ENCODE measurements at places on chromosomes 1 and 21. TPM values are rescaled to one million over a fixed set of nuclear protein-coding genes. Genes with fewer than 3 reads are reported as not detected.
A peak's percentile ranks its signal among the peaks of the same experiment; 100 is the strongest.

The WNT4 gene
- polyA plus RNA-seq: not detected

The SELP gene
- not detected for polyA plus RNA-seq

The FCRLB gene
- polyA plus RNA-seq: 10.9 TPM

- H3K4me1 ChIP-seq: peaks cover 42% of the 10 kb centered on the region
- DNase-seq: no peak
- no peak overlapping the region for H3K27ac ChIP-seq
- peak overlapping the region; percentile 61 for H3K4me3 ChIP-seq
- no peaks in the 10 kb centered on the region for H3K36me3 ChIP-seq
These were observed 748 bp upstream of the FAM78B start for GRCh38 chr1:166167572-166167925.

- no peaks in the 10 kb centered on the region for H3K4me1 ChIP-seq
- H3K36me3 ChIP-seq: no peaks in the 10 kb centered on the region
- no peaks in the 10 kb centered on the region for H3K27me3 ChIP-seq
- H3K4me3 ChIP-seq: no peak overlapping the region
These were observed 5.1 kb downstream of the CLCNKB start for GRCh38 chr1:16048573-16049189.

- no peak overlapping the region for H3K27ac ChIP-seq
- no peak for DNase-seq
- H3K4me1 ChIP-seq: no peaks in the 10 kb centered on the region
- H3K36me3 ChIP-seq: no peaks in the 10 kb centered on the region
- H3K27me3 ChIP-seq: no peaks in the 10 kb centered on the region
These were observed 13.4 kb downstream of the VANGL2 start for GRCh38 chr1:160413716-160414115.

DNA sequence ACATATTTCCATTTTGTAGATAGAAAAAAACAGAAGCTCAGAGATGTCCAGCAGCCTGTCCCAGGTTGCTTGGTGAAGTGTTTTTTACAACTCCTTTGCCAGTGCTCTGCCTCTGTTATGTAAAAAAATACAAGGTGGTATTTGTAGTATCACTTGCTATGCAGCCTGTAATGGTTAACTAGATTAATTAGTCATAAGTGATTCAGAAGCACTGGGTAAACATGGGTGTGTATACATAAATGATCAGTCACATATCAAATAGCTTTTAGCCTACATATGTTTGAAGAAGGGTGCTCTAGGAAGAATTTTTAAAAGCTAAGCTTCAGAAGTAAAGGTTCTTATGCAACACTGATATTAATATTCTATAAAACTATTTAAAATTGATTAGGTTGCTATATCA, 70.0 kb upstream of the MAGI3 start:
- H3K27ac ChIP-seq: no peak overlapping the region
- no peaks in the 10 kb centered on the region for H3K36me3 ChIP-seq
- no peak for DNase-seq
- no peaks in the 10 kb centered on the region for H3K4me1 ChIP-seq

DNA sequence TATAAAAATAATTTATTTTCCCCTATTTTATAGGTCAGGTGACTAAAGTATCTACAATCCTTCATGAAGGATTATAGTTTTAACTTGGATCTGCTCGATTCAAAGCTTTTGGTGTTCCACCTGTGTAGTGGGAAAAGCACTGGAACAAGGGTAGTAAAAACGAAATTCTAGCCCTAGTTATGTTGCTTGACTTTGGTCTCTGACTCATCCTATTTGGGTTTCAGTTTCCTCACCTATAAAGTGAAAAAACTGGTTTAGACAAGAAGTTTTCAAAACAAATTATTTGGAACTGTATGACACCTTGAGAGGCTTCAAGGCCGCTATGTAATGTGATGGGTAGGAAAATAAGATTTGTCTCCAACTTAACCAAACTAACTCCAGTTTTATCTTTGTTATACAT, 505.2 kb upstream of the ZRANB2 start:
- no peaks in the 10 kb centered on the region for H3K4me1 ChIP-seq
- H3K27me3 ChIP-seq: no peaks in the 10 kb centered on the region
- no peak overlapping the region for H3K27ac ChIP-seq
- DNase-seq: no peak
- no peak overlapping the region for H3K4me3 ChIP-seq
- H3K36me3 ChIP-seq: no peaks in the 10 kb centered on the region

- no peaks in the 10 kb centered on the region for H3K36me3 ChIP-seq
- DNase-seq: no peak
- H3K27ac ChIP-seq: no peak overlapping the region
These were observed 150.1 kb downstream of the DISC1 start for GRCh38 chr1:231776757-231777062.

DNA sequence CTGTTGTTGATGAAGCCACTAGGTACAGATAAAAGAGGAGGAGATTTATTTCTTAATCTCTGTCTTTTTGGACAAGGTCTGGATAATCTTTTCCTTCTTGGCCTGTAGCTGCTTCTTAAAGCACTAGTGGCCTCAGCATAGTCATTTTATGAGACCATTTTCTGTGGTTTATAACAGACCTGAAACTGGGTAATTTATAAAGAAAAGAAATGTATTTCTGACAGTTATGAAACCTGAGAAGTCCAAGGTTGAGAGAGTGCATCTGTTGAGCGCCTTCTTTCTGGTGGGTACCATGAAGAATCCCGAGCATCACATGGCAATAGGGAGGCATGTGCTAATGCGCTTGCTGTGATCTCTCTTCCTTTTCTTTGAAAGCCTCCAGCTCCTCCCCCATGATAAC, 36.7 kb upstream of the PDC start:
- no peaks in the 10 kb centered on the region for H3K27me3 ChIP-seq
- H3K36me3 ChIP-seq: no peaks in the 10 kb centered on the region
- no peak overlapping the region for H3K27ac ChIP-seq
- peaks cover 4% of the 10 kb centered on the region for H3K4me1 ChIP-seq
- H3K4me3 ChIP-seq: no peak overlapping the region

DNA sequence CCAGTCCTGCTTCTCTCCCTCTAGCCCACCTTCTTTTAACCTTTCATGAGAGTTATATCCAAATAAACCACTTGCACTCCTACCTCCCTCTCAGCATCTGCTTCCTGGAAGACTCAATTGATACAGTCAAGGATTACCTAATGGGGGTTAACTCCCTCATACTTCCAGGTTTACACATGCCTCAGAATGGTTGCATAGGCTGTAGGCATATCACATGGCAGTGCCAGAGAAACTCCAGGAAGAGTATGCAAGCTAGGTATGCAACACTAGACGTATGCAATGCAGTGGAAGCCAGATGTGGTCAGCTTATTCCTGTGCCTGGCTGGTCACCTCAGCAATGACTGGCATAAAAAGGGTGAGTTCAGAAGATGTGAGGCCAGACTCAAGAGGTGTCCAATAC, 32.7 kb upstream of the VANGL1 start:
- H3K4me1 ChIP-seq: no peaks in the 10 kb centered on the region
- H3K36me3 ChIP-seq: no peaks in the 10 kb centered on the region
- H3K27me3 ChIP-seq: no peaks in the 10 kb centered on the region
- no peak for DNase-seq

DNA sequence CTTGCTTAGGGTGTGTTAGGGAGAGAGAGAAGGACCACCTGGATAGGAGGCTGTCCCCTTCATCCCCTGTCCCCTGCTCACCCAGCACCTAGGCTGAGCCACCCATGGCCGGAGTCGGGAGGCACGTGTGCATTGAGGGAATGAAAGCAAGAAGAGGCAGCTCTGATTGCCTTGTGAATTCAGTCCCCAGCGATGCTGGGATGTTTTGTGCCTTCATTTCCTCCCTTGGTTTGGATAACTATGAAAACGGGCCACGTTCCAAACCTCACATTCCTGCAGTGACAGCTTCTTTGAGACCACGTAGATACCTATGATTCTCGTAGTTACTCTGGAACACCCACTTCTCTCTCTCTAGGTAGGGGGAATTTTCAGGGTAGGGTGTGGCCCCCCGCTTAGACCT, 67.1 kb downstream of the MAN1C1 start:
- no peak overlapping the region for H3K4me3 ChIP-seq
- H3K27me3 ChIP-seq: peaks cover 9% of the 10 kb centered on the region
- no peak overlapping the region for H3K27ac ChIP-seq
- H3K4me1 ChIP-seq: no peaks in the 10 kb centered on the region
- no peak for DNase-seq

GRCh38 chr1:57007948-57008347, 42.1 kb upstream of the C8B start:
- DNase-seq: no peak
- no peak overlapping the region for H3K4me3 ChIP-seq
- H3K36me3 ChIP-seq: no peaks in the 10 kb centered on the region
- H3K27me3 ChIP-seq: no peaks in the 10 kb centered on the region

- no peak overlapping the region for H3K4me3 ChIP-seq
- no peaks in the 10 kb centered on the region for H3K27me3 ChIP-seq
- DNase-seq: no peak
- H3K4me1 ChIP-seq: 0 out of 2 replicates have a peak, but pooled peaks cover 4% of the 10 kb centered on the region
- no peaks in the 10 kb centered on the region for H3K36me3 ChIP-seq
These were observed 23.9 kb downstream of the CITED4 start for GRCh38 chr1:40838045-40838979.

- H3K27me3 ChIP-seq: no peaks in the 10 kb centered on the region
- no peak for DNase-seq
- H3K36me3 ChIP-seq: no peaks in the 10 kb centered on the region
- no peak overlapping the region for H3K4me3 ChIP-seq
- no peaks in the 10 kb centered on the region for H3K4me1 ChIP-seq
These were observed 5.3 kb upstream of the ALDH9A1 start for GRCh38 chr1:165703648-165704047.

GRCh38 chr1:92488416-92488815, 1.7 kb upstream of the GFI1 start:
- peaks cover 3% of the 10 kb centered on the region for H3K4me1 ChIP-seq
- no peaks in the 10 kb centered on the region for H3K36me3 ChIP-seq
- H3K4me3 ChIP-seq: no peak overlapping the region
- no peaks in the 10 kb centered on the region for H3K27me3 ChIP-seq

DNA sequence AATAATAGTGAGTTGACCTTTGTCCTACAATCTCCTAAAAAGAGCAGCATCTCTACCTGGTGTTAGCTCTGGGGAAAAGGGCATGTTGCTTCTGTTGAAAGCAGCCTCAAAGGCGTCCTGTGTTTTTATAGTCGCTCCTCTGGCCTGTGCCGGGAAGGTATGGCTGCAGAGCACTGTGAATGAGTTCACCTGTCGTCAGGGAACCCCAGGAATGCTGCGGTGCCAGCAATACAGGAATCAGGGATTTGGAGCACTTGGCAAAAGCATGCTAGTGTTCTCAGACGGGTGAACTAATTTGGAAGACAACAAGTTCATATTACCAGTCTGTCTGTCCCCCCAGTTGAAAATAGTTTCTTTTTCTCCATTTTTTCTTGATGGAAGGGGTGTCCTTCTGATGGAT, 60.3 kb upstream of the PGD start:
- no peaks in the 10 kb centered on the region for H3K27me3 ChIP-seq
- no peaks in the 10 kb centered on the region for H3K4me1 ChIP-seq
- H3K36me3 ChIP-seq: peaks cover 2% of the 10 kb centered on the region
- no peak overlapping the region for H3K4me3 ChIP-seq
- no peak for DNase-seq

DNA sequence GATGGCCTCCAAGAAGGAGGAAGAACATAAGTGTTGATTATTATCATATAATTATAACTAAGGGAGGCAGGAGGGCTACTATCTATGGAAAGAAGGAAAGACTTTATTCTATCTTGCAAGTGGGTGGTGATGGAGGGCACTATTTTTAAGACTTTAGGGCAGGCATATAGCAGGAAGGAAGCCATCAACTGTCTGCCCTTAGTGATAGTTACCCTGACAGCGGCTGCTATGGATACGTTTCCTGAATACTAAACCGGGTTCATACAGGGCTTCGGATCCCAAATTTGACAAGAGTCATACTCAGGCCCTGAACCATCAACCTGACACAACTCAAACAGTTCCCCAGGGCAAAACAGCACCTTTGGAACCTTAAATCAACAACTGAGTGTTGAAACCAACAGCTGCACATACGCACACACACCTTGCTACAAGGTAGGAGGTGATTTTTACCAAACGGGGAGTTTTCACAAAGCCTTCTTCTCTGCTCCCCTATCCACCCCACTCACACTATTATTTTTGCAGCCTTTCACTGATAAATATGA, 397.2 kb downstream of the OMA1 start:
- H3K4me1 ChIP-seq: no peaks in the 10 kb centered on the region
- no peaks in the 10 kb centered on the region for H3K27me3 ChIP-seq
- H3K36me3 ChIP-seq: no peaks in the 10 kb centered on the region
- DNase-seq: no peak
- no peak overlapping the region for H3K4me3 ChIP-seq

DNA sequence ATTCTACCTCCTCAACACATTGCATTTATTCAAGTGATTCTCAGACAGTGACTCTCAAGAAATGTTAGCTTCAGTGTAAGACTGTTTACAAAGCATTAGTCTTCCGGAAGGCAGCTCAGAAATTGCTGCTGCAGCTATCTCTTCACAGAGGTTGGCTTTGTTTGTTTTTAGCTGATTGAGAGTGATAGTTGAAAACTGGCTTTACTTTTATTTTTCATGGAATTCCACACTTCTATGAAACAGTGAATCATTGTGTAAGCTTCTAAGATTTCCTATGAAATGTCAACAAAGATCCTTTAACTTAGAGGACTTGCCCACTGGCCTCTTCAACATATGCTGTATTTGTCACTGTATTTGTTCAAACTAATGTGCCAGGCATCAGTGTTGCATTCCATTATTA, 121.3 kb downstream of the TNNI3K start:
- no peak overlapping the region for H3K4me3 ChIP-seq
- H3K36me3 ChIP-seq: no peaks in the 10 kb centered on the region
- DNase-seq: no peak
- H3K4me1 ChIP-seq: no peaks in the 10 kb centered on the region
- H3K27me3 ChIP-seq: no peaks in the 10 kb centered on the region

GRCh38 chr1:246092136-246092535, 414.9 kb downstream of the SMYD3 start:
- H3K36me3 ChIP-seq: no peaks in the 10 kb centered on the region
- no peaks in the 10 kb centered on the region for H3K4me1 ChIP-seq
- DNase-seq: no peak

- no peaks in the 10 kb centered on the region for H3K36me3 ChIP-seq
- H3K4me3 ChIP-seq: no peak overlapping the region
- no peaks in the 10 kb centered on the region for H3K27me3 ChIP-seq
- no peak overlapping the region for H3K27ac ChIP-seq
- no peak for DNase-seq
These were observed 120.5 kb upstream of the NGF start for GRCh38 chr1:115458426-115459114.

DNA sequence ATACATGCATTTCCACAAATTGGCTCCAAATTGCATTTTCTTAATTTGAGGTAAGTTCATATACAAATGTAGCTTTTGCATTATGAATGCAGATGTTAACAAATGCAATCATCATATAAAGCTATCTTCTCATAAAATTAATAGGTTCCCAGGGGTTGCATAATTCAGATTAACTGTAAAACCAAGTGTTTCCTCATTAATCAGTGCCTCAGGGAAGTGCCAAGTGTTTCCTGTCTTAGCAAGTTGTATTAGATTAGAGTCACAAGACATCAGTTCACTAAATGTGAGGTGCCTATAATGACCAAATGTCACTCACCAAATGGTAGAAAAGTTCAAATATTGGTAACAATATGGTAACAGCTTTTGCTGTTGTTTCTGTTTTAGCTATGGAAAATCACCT, 140.8 kb downstream of the PTGER3 start:
- no peak overlapping the region for H3K27ac ChIP-seq
- no peak overlapping the region for H3K4me3 ChIP-seq
- H3K27me3 ChIP-seq: no peaks in the 10 kb centered on the region
- no peak for DNase-seq
- no peaks in the 10 kb centered on the region for H3K36me3 ChIP-seq
- H3K4me1 ChIP-seq: no peaks in the 10 kb centered on the region
